NCI-H146 (cell line): ENCODE measurements at places on chromosomes 7 and 10.

GRCh38 chr10:97805096-97805884 lies 33.5 kb upstream of the SFRP5 start:
- DNase-seq, result peak; percentile 18

DNA sequence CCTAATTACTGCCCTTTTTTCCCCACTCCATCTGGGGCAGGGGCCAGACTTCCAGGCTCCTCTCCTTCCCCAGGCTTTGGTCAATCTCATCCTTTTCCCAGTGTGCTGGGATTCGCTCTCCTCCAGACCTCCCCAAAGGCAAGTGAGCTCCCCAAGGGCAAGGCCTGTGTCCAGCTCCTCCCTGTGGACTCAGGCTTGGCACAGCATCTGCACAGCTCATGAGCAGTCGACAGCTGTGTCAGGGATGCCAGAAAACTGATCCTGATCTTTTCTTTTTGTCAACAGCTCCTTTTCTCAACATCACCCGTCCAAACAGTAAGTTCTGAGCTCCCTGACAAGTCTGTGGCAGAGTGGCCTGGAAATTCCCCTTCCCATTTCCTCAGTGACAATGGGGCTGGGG lies 67.1 kb downstream of the C10orf120 start:
- DNase-seq, result no peak

DNA sequence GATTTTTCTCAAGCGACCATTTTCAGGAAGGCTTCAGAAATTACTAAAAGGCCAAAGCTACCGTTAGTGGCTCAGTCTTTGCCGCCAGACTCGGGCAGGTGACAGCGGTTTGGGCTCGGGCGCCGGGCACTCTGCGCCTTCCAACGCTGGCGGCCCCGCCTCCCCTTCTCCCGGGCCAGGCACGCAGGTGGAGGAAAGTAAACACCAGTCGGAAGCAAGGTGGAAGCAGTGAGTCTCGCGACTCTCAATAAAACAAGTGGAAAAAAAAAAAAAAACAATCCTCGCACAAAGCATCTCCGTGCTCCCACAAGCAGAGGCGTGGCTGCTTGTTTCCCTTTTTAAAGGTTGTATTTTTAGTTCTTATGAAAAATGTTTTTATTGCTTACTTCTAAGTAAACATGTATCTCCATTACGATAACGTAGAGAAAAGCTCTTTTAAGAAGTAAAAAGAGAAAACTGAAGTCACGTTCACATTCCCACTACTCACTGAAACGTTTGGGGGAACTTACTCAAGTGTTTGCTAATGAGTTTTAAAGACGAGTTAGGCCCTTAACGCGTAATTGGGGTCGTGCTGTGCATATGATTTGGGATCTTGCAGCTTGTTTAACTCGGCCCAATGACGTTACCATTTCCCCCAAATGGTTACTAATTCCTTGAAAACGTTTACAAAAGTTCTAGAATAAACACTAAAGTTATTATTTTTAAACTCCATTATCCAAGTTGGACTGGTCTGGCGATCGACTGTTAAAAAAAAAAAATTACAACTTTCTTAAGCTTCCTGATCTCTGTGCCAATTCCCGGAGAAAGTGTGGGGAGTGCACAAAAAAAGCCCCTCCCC lies 864 bp downstream of the CDCA7L start:
- DNase-seq, result peak; percentile 84

DNA sequence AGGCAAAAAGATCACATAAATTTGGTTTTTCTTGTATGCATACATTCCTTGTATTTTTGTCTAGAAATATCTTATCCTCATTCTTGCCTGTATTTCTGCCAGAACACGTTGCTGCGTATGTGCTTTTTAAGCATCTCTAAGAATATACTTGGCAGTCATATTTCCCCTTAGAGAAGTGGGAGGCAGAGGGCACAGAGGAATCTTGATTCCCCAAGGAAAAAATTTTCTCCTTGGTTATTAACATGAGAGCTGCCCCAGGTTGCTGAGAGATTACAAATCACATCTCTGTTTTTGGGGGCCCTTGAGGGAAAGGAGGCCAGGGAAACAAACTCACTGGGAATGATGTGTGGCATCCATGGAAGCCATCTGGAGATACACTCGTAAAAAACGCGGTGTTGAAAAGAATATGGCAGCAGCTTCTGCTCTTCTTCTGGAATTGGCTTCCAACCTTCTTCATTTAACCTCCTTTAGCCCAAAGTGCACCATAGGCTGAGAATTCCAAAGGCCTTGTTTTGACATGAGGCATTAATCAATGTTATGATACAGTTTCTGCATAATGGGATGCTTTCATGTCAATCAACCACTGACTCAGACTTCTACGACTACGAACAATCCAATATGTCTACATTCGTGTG lies 684.3 kb upstream of the SORCS1 start:
- no peak for DNase-seq

DNA sequence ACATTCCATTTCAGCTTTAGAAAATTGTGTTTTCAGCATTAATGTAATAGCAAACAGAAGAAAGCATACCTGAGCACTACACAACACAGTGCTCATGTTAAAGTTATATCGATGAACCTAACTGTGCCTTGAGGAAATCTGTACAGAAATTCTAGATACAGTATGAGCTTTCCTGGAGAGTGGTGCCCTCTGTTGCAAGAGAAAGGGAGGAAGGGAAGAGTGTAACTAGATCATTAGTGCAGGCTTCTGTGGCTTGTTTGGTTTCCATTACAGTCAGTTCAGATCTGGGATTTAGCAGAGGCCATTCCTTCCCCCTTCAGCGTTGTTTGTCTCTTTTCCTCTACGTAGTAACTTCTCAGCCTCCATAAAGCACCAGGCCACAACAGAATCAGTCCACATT lies 139.7 kb downstream of the HTR7 start:
- DNase-seq, result no peak

GRCh38 chr7:3923307-3923918 lies 622.4 kb downstream of the SDK1 start:
- no peak for DNase-seq

GRCh38 chr10:74823791-74824183 lies 2.6 kb upstream of the KAT6B start:
- no peak for DNase-seq

DNA sequence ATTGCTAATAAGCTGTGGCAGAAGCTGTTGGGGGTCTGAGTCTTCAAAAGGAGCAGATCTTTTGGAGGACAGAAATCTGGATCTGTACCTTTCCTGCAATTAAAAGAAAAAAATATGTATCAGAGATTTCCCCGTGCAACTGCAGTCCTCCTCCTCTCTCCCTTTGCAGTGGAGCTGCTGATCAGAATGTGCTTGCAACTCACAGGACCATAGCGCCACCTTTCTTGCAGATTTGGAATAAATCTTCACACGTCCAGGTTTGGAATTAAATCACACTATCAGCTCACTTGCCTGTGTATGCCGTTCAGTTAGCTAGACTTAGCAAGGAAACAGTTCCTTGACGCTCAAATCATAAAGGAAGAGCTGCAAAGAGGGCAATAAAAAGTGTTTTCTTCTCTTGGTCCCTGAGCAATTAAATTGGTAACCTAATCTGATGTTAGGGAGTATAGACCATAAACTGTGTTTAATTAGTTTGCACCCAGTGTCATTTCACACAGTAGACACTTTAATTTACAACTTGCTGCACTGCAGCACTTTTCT lies 77.4 kb downstream of the PON1 start:
- DNase-seq, result peak; percentile 85

- no peak for DNase-seq
Observed at GRCh38 chr7:149625947-149626392, 128.4 kb upstream of the ZNF746 start.

GRCh38 chr10:60299961-60300883 lies 89.5 kb downstream of the ANK3 start:
- DNase-seq, result no peak
